ENCODE measurements at places on chromosomes 3 and 15.

- DNase-seq, result no peak
Observed at GRCh38 chr15:56323435-56323834, 41.8 kb upstream of the TEX9 start.

GRCh38 chr15:76996526-76997401, 1.8 kb downstream of the PSTPIP1 start:
- DNase-seq, result peak; percentile 23

- DNase-seq, result no peak
Observed at GRCh38 chr3:166085164-166085856, 248.1 kb upstream of the BCHE start.

DNA sequence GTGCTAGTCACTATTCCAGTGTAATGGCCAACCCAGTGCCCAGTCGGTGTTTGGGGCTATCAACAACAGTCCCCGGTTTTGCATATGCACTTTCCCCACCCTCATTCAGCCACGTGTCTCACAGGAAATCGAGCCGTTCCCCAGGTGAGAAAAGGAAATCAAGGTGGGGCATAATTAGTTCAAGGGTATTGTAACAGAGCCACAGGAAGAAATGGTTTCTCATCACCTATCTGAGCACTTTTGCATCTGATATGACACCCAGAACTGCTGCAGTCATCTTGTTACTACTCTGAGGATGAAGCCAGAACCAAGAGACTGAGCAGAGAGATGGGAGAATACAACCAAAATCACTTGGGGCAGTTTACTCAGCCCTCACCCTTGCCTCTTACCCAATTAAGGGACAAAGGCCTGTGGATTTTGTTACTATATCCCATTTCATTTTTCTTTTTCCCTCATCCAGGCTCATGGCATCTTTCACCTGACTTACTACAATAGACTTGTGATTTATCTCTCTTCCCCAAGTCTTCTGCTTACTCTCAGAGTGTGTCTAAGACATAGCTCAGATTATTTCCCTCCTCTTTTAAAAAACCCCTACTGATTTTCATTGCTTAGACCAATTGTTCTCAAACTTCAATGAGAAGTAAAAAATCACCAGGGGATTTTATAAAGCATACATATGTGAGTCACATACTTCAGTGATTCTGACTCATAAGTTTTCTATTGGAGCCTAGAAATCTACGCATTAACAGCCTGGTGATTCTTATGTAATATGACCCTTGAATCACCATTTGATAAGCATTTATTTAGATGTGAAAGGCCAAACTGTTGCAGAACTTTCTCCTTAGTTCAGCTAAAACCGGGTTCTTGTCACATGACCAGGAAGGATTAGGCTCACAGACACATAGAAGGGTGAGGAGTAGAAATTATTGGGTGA, 40.5 kb downstream of the TRAT1 start:
- peak; percentile 14 for DNase-seq

- no peak for DNase-seq
Observed at GRCh38 chr15:41004490-41004889, 51.2 kb downstream of the CHAC1 start.

DNA sequence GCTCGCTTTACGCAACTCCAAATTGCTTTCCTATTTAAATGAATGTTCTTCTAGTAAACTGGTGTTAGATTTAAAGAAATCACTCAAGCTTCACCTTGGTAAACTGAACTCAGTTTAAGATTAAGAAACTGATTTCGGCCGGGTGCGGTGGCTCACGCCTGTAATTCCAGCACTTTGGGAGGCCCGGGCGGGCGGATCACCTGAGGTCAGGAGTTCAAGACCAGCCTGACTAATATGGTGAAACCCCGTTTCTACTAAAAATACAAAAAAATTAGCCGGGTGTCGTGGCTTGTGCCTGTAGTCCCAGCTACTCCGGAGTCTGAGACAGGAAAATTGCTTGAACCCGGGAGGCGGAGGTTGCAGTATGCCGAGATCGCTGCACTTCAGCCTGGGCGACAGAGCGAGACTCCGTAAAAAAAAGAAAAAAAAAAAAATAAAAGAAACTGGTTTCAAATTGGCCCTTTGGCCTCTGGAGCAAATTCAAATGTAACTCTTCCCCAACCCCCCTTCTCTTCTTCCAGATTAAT, 1.7 kb downstream of the SKIL start:
- no peak for DNase-seq

DNA sequence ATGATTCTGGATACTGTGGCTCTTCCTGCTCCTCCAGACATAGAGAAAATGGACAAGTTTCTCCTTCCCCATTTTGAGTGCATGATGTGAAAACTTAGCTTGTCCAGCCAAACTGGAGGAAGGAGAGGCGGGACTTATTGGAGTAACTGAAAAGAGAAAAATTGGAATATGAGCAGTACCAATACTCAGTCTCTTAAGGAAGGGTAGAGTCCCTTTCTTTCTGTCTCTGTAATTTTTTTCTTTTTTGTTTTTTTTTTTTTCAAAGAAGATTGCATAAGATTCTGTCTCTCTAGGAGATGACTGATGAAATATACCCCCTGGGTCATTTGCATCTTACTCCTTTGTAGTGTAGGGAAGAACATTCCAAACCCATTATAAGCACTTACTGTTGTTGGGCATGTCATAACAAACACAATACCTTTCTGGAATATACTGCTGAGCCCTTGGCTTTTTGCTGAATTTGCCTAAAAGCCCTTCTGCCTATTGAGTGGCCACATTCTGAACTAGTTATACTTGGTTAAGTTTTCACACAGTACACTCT, 498.1 kb upstream of the TPRG1 start:
- peak; percentile 88 for DNase-seq

GRCh38 chr15:48712546-48712945, 67.0 kb upstream of the FBN1 start:
- DNase-seq, result no peak

DNA sequence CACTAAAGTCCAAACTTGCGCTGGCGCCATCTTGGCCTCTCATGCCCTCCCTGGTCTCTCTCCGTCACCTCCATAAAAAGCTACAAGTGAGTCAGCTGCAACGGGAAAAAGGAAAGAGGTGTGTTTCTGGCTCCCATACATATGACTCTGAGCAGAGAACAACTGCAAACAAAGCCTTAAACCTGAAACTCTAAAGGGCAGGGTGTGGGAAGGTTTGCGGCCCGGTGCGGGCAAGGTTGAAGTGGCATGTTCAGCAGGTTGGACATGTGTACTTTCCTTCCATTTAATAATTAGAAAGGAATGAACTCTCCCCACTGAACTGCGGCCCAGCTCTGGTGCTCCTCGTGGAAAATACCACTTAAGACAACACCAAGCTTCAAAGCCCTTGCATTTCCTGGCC, 59.0 kb upstream of the PPARG start:
- DNase-seq, result no peak
